Eye (tissue), 1 donor: ENCODE measurements at places on chromosomes 6 and 20.

- DNase-seq = no peak
Observed at GRCh38 chr20:18728165-18728869, 85.3 kb upstream of the SCP2D1 start.

DNA sequence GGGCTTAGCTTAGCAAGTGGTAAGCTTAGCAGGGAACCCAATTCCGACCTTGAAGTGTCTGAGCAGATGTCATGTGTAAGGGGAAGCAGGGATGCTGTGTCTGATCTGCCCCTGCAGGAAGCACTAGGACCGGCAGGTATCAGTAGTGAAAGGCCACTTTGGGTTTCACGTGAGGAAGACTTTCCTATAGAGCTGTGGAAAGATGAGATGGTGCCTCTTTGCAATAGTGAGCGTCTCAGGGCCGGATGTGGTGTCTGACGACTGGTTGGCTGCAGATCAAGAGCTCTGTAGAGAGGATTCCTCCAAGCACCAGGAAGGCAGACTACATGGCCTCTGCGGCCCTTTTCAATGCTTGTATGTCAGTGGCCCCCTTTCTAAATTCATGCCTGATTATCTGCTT lies 98.3 kb downstream of the TIAM2 start:
- DNase-seq = no peak

GRCh38 chr20:32004963-32005362 lies 5.3 kb upstream of the CCM2L start:
- DNase-seq = no peak

DNA sequence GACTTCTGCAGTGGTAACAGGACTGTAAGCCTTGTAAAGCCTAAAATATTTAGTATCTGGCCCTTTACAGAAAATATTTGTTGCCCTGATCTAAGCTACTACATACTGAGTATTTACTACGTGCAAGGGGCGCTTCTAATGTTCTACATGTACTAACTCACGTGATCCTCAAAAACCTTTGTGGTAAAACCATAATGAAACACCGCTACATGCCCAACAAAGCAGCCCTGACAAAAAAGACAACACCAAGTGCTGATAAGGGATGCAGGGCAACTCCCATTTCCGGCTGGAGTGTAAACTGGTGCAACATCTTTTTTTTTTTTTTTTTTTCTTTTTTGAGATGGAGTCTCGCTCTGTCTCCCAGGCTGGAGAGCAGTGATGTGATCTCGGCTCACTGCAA lies 85.0 kb downstream of the SULF2 start:
- no peak for DNase-seq

DNA sequence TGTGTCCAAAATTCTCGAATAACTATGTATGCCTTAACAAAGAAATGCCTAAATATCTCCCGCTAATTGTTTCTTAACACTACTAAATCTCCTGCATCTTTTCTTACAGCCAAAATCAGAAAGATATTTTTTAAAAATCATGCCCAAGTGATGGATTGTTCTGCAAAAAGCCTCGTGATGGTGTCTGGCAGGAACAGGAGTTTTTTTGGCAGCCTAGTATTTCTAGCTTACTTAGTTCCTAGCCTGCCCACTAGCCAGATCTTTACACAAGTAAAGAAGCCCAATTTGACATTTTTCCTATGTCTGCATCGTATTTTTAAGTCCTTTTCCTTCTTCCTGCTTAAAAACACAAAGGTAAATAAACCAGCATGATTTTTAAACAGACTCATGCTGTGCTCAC lies 31.5 kb downstream of the SLC2A12 start:
- no peak for DNase-seq
